ENCODE measurements at places on chromosomes 2 and 18.

DNA sequence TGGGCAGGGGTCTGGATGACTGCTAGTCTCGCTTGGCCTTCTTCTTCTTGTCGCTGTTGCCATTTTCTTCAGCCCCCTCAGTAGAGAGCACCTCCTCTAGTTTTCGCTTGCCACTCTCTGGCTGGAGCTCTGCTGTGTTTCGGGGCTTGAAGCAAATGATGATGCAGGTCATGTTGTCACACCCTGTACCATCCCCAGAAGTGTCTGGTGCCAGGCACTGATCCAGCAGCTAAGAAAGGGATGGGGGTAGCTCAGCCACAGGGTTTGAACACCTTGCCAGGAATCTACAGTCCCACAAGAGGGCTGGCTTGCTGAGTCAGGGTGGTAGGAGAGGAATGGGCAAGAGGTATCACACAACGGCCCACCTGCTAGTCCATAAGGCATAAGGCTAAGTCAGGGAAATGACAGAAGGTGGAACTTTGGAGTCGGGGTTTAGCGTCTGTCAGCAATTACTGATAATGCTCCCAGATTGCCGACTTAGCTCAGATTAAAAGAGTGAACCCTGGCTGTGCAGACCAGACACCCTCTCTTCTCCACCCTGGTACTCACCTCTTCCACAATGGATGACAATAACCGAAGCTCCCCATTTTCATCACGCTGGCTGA is 1.1 kb upstream of the ZNF513 start:
- DNase-seq = no peak

GRCh38 chr2:9225806-9226205 is 19.2 kb downstream of the ASAP2 start:
- no peak for DNase-seq

- no peak for DNase-seq
Measured at GRCh38 chr2:85875350-85876050, 13.3 kb downstream of the ST3GAL5 start.

DNA sequence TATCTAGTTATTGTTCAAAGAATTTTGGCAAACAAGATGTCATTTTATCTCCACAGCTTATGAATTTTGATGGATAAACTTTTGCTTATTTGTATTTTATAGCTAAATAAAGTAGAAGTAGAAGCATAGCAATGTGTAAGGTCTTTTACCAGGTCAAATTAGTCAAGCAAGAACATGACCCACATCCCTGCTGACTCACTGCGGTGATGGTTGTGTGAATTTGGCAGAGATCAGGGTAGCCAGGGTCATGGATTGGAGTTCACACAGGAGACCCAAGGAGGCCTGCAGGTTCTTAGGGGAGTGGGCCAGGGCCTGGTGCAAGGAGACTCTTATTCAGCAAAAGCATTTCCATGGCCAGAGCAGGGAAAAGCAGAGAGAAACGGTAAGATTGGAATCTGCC is 18.7 kb downstream of the SP140 start:
- DNase-seq = no peak

DNA sequence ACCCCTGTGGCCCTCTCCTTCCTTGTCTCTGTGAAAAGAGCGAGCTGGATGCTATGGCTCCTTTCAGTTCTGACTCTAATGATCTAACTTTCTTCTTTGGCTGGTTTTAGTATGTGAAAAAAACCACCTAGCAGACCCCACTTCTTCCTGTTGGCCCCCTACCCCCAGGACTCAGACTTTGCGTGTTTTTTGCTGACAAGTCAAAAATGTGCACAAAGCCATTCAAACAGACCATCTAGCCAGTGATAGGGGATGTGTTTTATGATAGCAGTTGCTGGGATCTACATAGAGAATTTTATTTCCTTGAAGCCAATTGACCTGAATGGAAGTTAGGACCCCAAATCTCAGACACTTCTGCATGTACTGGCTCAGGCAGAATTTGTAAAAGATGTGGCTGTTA is 49.1 kb downstream of the MFSD6 start:
- no peak for DNase-seq

All from activated naive CD4-positive, alpha-beta T cell treated with anti-CD3 and anti-CD28 coated beads for 36 hours (primary cell).